Stimulated activated CD4-positive, alpha-beta T cell treated with anti-CD3 and anti-CD28 coated beads, TNF-alpha, amount 100 ng/mL, for 1 hour (primary cell): ENCODE measurements at places on chromosomes 13 and 19.

DNA sequence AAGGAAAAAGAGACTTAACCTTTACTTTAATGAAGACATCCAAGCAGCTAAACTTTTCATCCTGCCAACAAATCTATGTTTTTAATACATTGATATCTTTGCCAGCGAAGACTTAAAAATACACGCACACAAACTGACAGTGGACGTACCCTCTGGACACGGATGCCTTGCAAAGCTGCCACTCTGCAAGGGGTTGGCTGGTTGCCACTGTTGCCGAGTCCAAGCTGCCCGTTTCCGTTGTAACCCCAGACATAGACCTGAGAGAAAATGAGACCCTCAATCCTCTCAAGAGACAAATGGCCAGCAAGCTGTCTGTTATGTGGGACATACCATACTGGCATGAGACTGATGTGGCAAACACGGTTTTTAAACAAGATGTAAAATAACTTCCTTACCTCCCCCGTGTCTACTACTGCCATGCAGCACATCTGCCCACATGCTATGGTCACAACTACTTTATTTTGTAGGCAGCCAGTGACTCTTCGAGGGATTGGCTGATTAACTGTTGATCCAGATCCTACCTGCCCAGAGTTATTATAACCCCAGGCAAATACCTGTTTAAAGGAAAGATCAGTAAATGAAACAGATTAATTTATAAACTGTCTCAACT lies 21.2 kb downstream of the RCBTB2 start:
- no peak for DNase-seq

DNA sequence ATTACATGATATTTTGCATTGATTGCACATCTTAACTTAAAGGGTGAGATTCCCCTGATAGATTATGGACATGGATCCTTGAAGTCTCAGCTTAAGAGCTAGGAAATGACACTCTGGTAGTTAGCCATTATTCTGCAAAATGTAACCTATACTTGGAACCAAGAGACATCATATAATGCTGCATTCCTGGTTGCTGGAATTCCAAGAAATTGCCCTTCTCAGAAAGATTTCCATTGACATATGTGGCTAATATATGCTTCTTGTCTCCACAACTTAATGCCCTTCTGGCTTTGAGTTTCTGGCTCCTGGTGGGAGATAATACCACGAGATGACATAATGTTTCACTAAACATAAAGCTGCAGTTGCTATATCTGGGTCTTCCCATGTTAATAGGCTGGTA lies 204.4 kb upstream of the TRPC4 start:
- no peak for DNase-seq

DNA sequence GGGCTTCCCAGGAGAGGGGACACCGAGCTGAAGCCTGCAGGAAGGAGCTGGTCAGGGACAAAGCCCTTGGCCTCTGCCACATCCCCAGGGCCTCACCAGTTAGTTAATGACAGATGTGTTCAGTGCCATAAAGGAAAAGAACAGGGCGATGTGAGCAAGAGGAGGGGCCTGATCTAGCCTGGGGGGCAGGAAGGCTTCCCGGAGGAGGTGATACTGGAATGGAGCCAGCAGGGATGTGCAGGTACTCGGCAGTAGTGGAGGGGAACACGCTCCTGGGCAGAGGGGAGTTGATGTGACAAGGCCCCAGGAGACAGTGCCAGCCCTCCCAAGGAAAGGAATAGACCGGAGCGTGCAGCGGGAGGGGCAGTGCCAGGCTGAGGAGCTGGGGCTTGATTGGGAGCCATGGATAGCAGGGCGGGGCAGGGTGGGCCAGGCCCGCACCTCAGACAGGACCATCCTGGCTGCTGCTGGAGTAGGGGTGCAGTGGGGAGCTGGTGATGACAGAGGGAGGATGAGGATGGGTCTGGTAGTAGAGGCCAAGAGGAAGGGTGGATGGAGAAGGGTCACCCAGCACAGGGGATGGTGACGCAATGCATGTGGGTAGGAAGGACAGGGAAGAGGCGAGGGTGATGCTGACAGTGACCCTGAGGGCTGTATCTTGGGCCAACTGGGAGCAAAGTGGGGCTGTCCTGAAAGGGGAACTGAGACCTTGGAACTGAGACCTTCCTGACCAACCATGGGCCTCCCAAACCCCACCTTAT lies 4.1 kb downstream of the C19orf33 start:
- no peak for DNase-seq

GRCh38 chr13:110641055-110642015 lies 26.0 kb downstream of the NAXD start:
- no peak for DNase-seq

DNA sequence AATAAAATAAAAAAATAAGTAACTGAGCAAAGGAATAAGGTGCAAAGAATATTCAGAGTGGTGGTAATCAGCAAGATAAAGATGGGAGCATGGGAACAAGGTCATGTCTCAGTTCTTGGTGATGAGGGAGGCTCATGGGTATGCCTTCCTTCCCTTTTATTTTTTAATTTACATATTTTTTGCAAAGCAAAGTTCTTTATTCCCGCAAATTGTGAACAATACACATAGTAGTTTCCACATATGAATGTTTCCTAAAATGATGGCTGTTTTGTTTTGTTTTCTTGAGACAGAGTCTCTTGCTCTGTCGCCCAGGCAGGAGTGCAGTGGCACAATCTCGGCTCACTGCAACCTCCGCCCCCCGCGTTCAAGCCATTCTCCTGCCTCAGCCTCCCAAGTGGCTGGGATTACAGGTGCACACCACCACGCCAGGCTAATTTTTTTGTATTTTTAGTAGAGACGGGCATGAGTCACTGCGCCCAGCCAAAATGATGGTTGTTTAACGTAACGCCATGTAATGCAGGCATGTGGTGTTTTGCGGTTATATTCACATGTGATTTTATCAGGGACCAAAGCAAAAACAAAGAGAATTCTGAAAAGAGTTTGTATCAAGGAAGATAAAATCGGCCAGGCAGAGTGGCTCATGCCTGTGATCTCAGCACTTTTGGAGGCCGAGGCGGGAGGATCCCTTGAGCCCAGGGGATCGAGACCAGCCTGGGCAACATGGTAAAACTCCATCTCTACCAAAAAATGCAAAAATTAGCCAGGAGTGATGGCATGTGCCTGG lies 4.5 kb upstream of the ADGRE2 start:
- no peak for DNase-seq

- no peak for DNase-seq
Measured at GRCh38 chr13:77515785-77516184, 19.7 kb upstream of the SCEL start.

DNA sequence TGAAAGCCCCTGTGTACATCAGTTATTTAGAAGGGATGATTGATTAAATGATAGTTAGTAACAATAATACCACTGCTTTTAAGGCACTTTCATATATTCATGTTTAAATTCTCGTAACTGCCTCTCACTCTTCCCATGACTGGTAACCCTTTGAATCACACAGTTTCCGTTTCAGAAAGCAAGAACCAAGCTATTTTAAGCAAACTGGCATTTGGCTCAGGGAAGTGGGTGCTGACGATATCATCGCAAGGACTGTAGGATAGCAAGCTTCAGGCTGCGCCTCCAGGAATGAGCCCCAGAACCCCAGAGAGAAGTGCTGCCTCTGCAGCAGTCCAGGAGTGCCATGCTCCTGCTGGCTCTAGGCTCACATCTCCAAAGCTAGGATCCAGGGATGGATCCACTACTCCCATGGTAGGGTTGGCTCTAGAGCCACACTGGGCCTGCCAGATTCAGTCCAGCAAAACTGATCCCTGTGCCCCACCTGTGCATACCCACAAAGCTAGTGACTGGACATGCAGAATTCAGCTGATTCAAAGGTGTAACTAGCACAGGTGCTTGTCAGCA lies 313.5 kb downstream of the SLC7A1 start:
- DNase-seq, result no peak

DNA sequence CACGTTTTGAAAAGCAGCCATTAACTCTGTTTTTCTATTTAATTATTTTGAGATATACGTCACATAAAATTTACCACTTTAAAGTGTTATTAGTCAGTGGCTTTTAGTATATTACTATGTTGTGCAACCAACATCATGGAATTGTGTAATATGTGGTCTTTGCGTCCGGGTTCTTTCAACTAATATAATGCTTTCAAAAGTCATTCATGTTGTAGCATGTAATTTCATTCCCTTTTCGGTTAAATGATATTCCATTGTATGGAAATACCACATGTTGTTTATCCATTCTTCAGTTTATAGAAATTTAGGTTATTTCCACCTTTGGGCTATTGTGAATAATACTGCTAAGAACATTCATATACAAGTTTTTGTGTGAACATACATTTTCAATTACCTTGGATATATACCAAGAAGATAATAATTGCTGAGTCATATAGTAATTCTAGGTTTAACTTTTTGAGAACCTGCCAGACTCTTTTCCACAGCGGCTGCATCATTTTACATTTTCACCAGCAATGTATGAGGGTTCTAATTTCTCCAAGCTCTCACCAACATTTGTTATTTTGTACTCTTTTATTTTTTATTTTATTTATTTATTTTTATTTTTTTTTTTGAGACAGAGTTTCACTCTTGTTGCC lies 28.1 kb upstream of the CLDN10 start:
- no peak for DNase-seq

DNA sequence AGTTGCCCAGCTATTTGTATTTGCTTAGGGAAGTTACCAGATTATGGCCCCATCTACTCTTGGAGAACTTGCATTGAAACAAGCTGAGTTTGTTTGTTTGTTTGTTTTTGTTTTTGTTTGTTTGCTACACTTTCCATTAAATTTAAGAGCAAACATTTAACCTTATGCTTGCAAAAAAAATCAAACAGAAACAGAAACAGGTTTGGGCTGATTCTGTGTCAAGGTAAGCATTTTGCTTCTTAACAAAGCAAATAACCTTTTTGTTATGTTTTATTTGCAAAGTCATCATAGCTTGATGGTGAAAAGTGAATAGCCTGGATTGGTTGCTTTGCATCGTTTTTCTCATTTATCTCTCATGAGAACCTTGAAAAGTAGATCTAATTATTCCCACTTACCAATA lies 531.8 kb downstream of the EFNB2 start:
- no peak for DNase-seq
